ENCODE measurements at places on chromosomes 1 and 21.

- DNase-seq, result no peak
These were observed 5.3 kb downstream of the ADIPOR1 start for GRCh38 chr1:202952818-202953217.

GRCh38 chr1:1462318-1462966, 9.1 kb upstream of the ATAD3B start:
- DNase-seq, result no peak

DNA sequence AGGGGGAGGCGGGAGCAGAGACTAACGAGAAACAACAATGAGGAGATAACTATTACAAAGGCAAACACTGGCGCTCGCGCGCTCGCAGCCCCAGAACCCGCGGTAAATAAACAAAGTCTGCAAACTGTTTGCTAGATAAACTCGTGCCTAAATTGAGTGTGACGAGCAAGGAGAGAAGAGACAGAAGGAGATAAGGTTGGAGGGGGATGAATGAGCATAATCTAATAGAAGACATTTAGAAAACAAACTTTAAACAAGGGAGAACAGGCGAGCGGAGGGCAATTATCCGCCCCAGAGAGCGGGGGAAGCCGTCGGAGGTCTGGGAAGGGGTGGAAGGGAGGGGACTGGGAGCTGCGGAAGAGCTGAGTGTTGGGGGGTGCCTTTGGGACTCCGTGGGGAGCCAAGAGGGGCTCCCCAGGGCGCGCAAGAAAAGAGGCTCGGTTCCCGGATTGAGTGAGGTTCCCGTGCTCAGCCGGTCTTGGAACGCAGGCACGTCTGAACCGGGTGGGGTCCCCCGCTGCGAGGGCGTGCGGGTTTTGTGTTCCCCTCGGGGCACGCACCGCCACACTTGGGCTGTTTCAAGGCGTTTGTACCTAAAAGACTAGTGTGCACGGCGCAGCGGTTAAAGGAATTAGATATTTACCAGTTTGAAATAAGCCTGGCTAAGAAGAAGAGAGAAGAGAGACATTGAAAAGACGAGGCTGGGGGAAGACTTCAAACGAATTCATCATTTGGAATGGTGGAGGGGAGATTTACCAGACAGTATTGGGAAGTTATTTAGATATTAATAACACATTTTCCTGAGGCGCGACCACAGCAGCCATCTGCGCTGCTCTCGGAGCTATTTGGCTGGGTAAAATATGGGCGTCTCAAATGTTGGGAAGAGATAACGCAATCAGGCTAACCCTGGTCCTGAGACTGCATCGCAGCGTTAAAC, 10.6 kb downstream of the PAX7 start:
- DNase-seq, result no peak

GRCh38 chr1:28756846-28757245, 20.1 kb downstream of the YTHDF2 start:
- DNase-seq, result no peak
